ENCODE measurements at places on chromosomes 6 and 20. TPM values are rescaled to one million over a fixed set of nuclear protein-coding genes. Genes with fewer than 3 reads are reported as not detected.

DNA sequence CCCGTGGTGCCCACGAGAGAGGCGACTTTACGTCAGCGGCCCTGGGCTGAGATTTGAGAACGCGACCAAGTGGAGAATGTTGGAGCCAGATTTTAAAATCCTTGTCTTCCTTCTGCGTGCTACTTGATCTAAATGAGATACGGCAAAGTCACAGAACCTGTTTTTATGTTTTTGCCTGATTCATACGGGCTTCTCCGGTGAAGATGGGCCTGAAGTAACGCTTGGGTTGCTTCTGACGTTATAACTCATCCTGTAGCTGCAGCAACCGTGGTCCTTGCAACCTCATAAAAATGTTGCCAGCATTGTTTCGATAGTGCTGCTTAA is 462 bp upstream of the SLC35B3 start:
- DNase-seq = peak; percentile 35

MYMX gene
- not detected for total RNA-seq

DNA sequence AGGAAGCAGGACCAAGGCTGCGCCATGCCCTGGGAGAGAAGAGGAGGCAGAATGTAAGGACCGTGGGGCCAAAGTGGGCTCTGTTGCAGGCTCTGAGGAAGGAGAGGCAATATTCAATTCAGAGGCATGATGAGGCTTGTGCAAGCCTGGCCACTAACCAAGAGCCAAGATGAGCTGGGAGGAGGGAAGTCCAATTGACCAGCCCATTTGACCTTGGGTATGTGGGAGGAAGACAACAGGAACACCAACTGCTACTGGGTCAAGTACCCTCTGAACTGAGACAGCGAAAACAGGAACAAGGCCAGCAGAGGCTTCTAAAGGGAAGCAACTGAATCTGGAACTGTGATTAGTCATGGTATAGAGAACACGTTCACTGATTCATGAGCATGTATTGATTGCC is 779.6 kb downstream of the MAFB start:
- no peak for DNase-seq

GRCh38 chr6:112946051-112946450 is 598.9 kb downstream of the RFPL4B start:
- DNase-seq = no peak

CRISP3 gene
- not detected for total RNA-seq

GSTA2 gene
- not detected for total RNA-seq

GRCh38 chr6:109961611-109962041 is 16.5 kb upstream of the GPR6 start:
- peak; percentile 79 for DNase-seq

CEP57L1 gene
- total RNA-seq = 19.8 TPM

- peak; percentile 57 for DNase-seq
Measured at GRCh38 chr6:122869437-122870024, 80.5 kb downstream of the SMPDL3A start.

GRCh38 chr6:140316966-140317365 is 942.5 kb upstream of the CITED2 start:
- no peak for DNase-seq

- peak; percentile 83 for DNase-seq
Measured at GRCh38 chr20:5222919-5223634, 93.7 kb downstream of the PROKR2 start.

ATF6B gene
- 35.7 TPM for total RNA-seq

SLC26A8 gene
- total RNA-seq = not detected

RNF182 gene
- total RNA-seq = 24.7 TPM

DNA sequence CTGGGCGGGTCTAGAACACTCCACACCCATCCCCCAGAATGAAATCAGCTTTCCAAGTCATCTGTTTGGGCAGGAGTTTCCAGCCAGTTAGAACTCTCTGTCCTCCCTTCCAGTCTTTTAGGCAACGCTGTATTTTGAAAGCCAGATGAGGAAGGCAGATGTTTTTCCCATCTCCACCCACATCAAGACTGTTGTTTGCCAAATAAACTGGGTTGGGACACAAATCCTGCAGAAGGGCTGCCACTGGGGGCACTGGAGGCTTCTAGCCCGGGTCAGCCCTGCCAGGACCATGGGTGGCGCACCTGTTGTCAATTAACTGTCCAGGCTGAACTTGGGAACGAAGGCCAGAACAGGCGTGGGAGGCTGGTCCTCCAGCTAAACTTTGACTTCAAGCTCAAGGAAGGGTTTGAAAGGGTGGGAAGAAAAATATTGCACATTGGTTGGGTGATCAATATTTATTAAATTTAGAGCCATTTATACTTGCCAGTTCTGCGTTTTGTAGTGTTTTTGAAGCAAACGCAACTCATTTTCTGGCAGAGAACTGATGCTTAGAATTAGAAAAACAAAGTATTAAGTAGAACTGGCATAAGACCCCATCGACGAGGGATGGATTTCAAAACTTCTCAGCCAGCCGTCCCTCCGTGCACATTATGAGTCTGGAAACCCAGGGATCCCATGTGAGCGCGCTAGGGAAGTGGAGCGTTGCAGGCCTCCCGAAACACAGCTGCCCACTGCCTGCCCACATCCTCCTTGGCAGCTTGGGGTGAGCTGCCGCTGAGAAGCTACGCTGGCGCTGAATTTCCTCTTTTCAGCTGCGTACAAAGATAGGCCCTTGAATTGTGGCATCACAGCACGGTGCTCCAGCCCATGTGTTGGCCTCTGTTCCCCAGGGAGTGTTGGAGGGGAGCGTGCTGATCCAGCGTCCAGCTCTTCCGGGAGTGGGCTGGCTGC is 297.4 kb downstream of the QKI start:
- DNase-seq = no peak

GRCh38 chr6:62285612-62286469 is at the start of gene KHDRBS2:
TSS of gene KHDRBS2 (minus strand) at chr6:62286225.
- DNase-seq = no peak

DNA sequence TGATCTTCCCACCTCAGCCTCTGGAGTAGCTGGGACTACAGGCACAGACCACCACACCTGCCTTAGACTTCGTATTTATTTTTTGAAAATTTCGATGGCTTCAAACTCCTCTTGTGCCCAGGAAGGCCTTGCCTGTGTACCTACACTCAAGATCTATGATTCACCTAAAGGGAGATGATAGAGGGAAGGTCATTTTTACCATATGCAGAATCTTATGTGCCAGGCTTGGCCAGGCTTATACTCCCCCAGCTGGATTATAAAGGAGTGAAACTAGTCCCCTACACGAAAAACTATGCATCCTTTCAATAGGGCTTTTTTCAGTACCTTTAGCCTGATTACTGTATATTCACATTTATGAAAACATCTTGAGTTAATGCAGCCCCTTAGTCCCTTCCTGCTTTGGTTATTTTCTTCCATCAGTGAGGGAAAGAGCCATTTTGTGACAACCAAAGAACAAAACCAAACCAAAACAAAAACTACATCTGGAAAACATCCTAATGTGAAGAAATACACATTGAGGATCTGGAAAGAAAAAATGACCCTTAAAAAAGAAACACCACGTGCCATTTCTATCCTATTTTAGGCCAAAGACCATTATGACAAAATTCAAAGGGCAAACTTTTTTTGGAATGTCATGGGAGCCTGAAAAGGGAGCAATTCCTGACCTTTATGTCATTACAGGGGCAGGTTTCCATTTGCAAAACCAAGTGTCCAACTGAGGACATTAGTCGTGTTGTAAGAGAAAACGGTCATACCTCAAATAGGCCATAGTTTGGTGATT is 34.7 kb downstream of the RIPOR2 start:
- no peak for DNase-seq

GPR63 gene
- 0.07 TPM for total RNA-seq

LHFPL5 gene
- total RNA-seq = not detected

DNA sequence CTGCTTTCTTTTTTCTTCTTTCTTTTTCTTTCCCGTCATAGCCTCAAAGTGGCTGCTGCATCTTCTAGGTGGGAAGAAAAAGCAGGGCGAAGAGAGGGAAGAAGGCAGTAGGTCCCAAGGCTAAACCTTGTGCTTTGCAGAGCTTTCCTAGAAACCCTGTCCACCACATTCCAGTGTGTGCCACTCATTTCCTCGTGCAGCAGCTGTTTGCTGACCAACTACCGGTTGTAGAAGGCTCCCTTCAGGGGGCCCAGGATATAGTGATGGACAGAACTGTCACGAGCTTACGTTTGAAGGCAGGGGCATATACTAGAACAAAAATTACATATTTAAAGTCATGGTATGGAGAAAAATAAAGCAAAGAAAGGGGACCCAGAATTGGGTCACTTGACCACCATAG is 103.0 kb downstream of the SASH1 start:
- peak; percentile 71 for DNase-seq

DNA sequence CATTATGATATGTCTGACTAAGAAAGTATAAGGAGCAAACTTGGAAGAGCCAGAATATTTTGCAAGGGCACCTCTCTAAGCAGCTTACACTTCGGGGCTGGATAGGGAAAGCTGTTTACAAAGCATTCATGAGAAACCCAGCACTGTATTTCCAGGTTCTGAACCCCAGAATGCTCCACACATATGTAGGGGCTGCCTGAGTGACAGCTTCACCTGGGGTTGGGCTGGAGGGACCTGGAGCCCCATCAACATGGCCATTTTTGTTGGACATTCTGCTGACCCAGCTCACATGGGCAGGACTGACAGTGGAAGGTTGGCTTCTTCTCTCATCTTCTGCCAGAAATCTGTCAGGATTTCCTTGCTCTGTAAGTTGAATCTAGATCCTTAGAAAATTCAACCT is 197.1 kb upstream of the SSTR4 start:
- DNase-seq = no peak

ZNF831 gene
- not detected for total RNA-seq

GRCh38 chr6:2524090-2524489 is 226.6 kb downstream of the MYLK4 start:
- peak; percentile 24 for DNase-seq

- no peak for DNase-seq
Measured at GRCh38 chr6:37376078-37376743, 22.4 kb downstream of the RNF8 start.

DNA sequence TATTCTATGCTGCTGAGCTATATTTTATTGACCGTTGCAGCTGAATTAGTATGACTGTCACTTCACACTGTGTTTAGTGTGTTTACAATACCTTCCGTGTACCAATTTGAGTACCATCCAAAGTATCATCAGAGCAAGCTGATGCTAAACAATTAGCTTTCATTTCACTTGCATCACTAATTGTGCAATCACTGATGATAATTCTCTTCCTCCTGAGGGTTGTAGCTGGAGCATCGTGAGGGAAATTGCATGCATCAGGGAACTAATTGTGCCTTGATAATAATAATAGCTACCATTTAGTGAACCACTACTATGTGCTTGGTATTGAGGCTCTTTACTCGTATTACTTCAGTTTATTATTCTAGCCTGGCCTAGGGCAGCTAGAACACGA is 384.8 kb upstream of the SOX4 start:
- no peak for DNase-seq

SLC12A5 gene
- total RNA-seq = 2.4 TPM

GRCh38 chr6:89360415-89360999 is 8.0 kb upstream of the UBE2J1 start:
- DNase-seq = peak; percentile 10

XKR7 gene
- total RNA-seq = not detected

GRCh38 chr6:160215232-160215631 is 43.4 kb downstream of the SLC22A2 start:
- DNase-seq = no peak

HEY2 gene
- total RNA-seq = not detected

DNA sequence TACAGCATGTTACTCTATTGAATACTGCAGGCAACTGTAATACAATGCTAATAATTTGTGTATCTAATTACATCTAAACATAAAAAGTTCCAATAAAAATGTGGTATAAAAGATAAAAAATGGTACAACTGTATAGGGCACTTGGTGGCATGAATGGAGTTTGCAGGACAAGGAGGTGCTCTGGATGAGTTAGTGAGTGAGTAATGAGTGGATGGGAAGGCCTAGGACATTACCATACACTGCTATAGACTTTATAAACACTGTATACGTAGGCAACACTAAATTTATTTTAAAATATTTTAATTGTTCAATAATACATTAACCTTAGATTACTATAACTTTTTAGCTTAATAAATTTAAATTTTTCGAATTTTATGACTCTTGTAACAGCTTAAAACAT is 579.6 kb upstream of the MAN1A1 start:
- no peak for DNase-seq

- peak; percentile 26 for DNase-seq
Measured at GRCh38 chr6:65064844-65065243, 642.2 kb downstream of the EYS start.

DNA sequence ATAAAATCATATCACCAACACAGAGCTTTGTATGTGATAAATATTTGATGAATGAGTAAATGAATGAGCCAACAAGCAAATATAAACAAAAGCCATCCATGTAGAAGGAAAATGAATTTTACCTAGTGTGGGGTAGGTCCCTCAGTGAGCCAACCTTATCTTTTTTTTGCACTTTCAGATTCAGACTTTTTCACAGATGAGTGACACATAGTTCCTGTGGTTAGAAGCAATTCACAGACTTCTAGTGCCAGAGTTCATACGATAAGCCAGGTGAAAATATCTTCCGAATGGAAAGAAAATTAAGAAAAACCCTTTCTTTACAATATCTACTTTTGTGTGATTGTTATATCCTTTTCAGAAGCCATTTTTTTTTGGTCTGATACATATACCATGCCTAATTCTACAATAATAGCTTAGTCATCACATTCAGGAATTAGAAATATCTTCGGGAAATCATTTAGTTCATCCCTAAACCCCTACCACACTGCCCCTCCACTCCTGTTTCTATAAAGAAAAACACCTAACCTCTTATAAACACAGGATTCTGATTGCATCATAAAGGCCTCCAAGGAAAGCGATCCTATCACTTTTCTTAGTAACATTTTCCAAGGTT is 82.7 kb upstream of the CNR1 start:
- peak; percentile 1 for DNase-seq

GRCh38 chr6:112252571-112253497 is 1.5 kb downstream of the LAMA4 start:
- DNase-seq = no peak

- DNase-seq = no peak
Measured at GRCh38 chr20:23246717-23247664, 103.6 kb upstream of the NXT1 start.

DNA sequence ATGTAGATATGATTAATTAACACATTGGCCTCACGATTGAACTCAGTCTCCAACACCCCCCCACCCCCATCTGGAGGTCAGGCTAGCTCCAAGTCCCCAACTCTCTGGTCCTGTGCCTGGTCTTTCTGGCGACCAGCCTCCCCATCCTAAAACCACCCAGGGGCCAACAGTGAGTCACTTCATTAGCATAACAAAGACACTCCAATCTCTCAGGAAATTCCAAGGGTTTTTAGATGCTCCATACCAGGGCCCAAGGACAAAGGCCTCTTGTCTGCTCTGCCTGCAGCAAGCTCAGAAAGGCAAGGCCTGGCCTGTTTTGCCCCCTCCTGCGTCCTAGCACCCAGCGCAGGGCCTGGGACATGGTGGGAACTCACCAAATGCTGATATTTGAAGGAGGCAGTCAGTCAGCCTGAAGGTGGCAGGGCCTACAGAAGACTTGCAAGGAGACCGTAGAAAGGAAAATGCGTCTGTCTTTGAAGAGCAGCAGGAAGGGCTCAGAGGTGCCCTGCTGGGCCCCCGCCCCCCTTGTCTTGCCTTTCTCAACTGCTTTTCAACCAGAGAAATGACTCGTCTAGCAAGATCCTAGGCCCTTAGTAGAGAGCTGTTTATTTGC is 184.7 kb downstream of the CDH4 start:
- no peak for DNase-seq

GJA10 gene
- total RNA-seq = not detected

Data from PC-3 (cell line).